Heart left ventricle (tissue), 16 donors: ENCODE measurements at places on chromosomes 5 and 9. TPM values are rescaled to one million over a fixed set of nuclear protein-coding genes. Genes with fewer than 3 reads are reported as not detected.

Gene SPACA9
- 4.4 TPM for total RNA-seq

Gene DMRTA1
- 0.51 TPM for total RNA-seq

Gene NR4A3
- total RNA-seq: 11.0 TPM

Gene C1QTNF2
- 0.88 TPM for total RNA-seq

Gene SYNPO
- 751 TPM for total RNA-seq
